NCI-H748 treated with DMSO at 0.1 percent for 48 hours (cell line): ENCODE measurements at places on chromosomes 2 and 18.

DNA sequence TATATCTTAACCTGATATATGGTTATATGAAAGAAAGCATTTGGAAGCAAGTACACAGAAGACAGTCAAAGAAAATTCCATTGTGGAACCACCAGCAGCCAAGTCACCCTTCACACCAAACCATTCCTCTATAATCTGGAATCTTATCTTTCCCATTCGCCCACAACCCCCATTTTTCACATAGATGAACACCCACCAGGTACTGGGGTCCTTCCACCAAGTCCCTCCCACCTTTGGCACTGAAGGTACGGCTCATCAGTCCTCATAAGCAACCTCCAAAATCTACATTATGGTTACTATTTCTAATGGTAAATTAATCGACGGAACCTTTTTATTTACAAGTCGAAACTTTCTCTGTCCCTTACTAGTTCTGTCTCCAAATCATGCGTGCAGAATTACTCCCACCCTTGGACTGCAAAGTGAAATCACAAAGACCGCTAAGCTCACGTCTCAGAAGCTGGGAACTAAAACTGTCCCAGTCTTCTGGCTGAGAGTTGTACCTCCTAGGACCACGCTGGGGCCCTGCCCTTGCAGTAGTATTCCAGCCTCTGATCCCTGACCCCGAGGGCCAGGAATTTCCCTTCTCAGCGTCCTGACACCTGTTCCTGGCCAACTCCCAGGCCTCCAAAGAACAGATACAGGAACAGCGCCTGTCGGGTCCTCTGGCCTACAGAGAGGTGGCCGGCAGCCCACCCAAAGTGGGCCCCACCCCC lies 702 bp downstream of the OLA1 start:
- DNase-seq: peak; percentile 12

GRCh38 chr2:200408428-200409316 lies 101.2 kb downstream of the KCTD18 start:
- peak; percentile 6 for DNase-seq

- no peak for DNase-seq
Observed at GRCh38 chr18:9081940-9082339, 20.6 kb upstream of the NDUFV2 start.

- no peak for DNase-seq
Observed at GRCh38 chr2:159086342-159086741, 117.9 kb downstream of the TANC1 start.

DNA sequence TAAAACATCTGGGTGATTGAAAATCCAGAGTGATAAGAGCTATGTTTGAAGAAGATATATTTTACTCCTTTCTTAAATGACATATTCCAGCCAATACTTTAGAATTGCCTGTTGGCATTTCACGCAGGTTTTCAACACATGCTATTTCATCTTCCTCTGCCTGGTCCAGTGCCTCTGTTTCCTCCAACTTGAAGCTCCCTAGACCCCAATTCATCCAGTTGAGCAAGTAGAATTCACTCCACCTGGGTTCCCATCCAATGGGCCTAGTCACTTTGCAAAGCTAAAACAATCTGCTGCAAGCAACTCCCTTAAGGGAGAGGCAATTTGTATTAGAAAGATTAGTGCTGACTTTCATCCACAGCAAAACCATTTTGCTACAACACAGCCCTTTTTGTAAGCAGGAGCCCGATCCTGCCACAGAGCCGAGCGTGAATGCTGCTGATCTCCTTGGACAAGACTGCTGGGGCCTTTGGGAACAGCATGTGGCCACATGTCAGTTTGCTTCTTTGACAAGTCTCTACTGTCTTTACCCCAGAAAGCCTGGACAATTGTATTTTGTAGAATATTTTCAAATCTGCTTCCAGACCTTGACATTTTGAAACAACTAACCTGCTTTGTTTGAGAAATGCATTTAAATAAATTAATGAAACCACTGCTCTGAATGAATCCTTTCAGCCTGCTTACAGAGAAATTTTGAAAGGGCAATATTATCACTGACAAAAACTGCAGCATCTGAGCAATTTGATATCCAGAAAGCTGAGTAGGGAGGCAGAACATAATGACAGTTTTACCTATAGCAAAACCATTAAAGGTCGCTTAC lies 259.1 kb downstream of the TDRD15 start:
- DNase-seq: no peak

GRCh38 chr2:55860832-55861231 lies 62.8 kb downstream of the EFEMP1 start:
- no peak for DNase-seq

DNA sequence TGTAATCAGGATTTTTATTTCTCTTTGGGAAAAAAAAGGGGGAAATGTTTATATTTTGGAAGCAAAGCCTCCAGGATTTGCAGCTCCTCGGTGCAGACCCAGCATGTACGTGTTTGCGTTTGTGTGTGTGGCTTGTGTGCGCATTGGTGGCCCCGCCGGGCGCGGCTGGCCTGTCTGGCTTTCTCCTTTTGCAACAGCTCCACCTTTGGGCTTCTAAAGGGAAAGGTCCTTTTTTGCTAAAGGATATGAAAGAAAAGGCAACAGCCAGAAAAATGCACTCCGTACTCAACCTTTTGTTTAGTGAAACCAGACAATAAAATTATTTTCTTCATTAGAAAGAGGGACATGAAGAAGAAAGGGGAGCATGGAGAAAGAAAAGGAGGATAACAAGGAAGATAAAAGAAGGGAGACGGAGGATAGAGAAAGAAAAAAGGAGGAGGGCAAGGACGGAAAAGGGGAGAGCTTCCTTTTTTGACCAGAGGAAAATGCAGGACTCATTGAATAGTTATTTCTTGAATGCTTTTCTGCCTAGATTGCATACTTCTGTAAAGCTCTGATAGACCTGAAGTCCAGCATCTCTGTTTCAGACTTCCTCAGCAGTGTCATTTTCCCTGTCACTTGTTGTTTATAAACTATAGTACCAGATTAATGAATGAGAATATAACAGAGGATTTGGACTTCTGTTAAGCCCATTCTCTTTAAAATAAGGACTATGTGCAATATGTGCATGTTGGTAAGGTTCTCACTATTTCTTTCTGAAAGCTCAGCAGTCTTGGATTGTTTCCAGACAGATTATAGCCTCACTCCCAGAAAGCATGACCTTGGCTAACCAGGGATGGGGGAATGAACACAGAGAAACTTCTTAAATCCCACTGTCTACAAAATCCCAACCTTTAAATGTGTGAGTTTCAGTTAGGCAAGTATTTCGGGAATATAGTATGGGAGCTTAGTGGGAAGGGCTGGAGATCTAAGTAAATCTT lies 563.1 kb upstream of the PIK3C3 start:
- peak; percentile 96 for DNase-seq

DNA sequence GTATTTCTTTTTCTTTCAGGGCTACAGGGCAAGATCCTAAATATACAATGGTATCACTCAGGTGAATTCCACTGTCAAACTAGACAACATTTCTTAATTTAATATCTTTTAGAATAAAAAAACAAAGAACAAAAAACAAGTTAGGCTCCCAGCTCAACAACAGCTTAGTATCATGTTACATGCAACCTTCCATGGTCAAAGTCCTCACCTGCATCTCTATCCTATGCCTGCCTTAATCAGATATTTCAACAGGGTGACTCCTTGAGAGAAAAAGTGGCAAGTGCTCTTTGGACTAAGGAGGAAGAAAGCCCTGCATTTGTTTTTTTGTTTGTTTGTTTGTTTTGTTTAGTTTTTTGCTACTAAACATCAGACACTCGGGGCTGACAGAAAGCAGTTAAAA lies 50.2 kb downstream of the WDFY1 start:
- DNase-seq: no peak

DNA sequence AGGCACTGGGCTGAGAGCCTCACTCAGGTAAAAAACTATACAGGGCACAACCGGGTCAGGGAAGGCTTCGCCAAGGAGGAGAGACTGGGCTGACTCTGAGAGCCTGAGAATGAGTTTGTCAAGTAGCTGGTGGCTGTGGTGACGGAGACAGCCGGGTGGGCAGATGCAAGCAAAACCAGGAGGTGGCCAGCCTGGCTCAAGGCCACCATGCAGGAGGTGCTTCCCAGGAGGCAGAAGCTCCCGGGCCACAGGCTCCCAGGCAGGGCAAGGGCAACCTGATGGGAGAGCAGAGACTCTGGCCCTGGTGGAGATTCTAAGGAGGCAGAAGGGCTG lies 2.9 kb upstream of the INHBB start:
- DNase-seq: no peak

DNA sequence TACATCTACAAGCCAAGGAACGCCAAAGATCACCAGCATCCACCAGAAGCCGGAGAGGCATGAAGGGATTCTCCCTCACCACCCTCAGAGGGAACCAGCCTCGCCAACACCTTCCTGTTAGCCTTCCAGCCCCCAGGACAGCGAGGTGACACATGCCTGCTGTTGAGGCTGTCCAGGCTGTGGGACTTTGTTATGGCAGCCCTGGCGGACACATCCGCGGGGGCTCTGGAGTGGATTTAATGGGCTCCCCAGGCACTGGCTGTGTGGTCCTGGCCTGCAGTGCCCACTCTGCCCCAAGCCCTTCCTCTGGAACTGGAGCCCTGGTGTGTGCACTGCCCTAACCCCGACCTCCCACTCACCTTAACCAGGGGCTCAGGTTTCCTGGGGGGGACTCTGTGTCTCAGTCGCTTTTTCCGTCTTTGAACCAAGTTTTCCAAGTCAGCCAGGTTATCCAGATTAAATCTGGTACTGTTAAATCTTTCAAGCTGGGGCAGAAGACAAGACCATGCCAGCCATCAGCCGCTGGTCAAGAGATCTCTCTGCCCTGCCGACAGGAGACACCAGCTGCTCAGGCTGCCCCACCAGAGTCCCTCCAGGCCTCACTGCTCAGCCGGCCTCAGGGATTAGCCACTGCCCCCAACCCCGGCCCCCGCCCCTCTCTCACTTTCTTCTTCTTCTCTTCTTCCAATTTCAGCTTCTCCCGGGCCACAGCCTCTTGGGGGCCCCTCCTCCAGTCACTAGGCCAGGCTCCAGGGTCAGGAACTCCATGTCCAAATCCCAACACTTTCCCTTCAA lies 1.9 kb downstream of the ANKRD23 start:
- DNase-seq: no peak

DNA sequence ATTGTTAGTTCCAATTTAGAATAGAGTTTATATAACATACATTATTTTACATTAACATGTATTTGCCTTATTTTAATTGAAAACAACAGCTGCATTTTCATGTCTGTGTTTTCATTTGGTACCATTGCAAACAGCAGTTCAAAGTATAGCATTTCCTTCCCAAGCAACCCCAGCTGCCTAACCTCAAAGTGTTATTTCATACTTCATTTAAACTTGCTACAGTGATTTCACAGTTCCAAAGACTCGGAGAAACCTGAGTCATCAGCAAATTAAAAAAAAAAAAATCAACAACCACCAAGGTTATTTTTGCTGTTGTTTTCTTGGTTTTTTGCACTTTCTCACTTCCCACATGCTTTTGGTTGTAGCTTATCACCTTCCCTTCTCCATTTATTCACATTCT lies 236.5 kb upstream of the SPHKAP start:
- DNase-seq: no peak

- DNase-seq: no peak
Observed at GRCh38 chr2:132586101-132586511, 83.9 kb downstream of the LYPD1 start.

DNA sequence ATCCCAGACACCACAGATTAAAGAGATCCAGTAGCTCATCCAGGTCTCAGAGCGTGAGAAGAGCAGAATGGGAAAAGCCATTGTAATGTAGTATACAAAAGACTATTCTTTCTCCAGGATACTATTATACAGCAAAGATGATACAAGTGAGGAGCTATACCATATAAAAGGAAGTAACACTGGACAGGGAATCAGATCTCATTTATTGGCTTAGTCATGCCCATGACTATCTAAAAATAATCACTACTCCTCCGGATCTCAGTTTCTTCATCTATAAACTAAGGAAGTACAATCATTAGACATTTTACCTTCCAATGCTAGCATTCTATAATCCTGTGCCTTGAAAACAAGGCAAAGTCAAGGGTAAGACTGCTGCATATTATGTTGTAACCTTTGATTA lies 19.4 kb downstream of the KRCC1 start:
- no peak for DNase-seq

GRCh38 chr2:69604836-69605235 lies 38.7 kb downstream of the AAK1 start:
- DNase-seq: no peak

DNA sequence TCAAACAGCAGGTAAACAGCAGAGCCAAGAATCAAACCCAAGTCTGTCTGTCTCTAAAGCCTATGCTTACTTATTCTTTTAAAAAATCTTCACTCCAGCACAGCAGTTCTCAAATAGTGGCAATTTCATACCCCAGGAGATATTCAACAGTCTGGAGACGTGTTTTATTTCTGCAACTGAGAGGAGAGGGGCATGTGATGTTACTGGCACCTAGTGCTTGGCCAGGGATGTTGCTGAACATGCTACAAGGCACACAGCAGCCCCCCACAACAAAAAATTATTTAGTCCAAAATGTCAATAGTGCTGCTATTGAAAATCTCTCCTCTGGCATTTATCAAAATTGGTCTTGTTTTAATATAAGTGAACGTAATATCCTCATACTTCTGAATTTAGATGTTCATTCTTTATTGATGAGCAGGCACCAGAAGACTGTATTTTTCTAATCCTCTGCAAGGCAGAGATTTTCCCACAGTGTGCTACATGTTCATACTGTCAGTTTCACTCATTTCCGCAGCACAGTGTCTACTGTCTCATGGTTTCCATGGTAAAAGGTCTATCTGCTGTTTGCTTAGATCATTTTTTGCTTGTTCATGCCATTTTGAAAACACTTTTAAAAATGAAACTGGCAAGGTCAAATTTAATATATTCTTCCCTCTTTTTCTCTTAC lies 90.5 kb downstream of the LRATD1 start:
- no peak for DNase-seq

- no peak for DNase-seq
Observed at GRCh38 chr2:224543939-224544338, 41.2 kb downstream of the CUL3 start.

DNA sequence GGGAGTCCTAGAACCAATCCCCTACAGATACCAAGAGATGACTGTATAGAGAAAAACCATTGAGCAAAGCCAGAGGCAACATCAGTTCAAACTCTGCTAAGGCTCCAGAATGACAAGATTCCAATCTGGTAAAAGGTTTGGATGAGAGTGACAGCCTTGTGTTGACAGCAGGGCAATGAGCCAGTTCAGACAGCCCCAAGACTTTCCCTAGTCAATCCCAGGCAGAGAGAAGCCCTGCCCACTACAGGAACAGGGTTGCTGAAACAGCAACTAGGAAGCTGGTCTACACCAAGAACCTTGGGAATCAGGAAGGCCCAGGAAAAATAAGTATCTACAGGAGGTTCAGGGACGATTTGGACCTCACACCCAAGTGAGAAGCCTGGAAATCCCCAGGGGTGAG lies 3.3 kb downstream of the PSTPIP2 start:
- no peak for DNase-seq

DNA sequence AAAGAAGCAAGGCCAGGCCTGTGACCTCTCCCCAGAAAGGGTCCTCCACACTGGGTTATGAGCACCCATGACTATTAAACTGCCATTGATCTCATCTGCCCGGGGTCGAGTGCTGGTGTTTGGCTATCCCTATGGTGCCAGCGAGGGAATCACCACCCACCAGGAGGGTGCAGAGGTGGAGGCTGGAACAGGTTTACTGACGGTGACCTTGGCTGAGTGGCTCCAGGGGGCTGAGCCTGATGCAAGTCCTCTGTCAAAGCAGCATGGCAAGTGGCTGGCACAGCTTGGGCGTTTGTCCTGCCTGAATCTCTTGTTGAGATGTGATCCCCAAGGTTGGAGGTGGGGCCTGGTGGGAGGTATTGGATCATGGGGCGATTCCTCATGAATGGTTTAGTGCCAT lies 196.4 kb upstream of the HDAC4 start:
- DNase-seq: no peak
